ENCODE measurements at places on chromosomes 7 and 10.

DNA sequence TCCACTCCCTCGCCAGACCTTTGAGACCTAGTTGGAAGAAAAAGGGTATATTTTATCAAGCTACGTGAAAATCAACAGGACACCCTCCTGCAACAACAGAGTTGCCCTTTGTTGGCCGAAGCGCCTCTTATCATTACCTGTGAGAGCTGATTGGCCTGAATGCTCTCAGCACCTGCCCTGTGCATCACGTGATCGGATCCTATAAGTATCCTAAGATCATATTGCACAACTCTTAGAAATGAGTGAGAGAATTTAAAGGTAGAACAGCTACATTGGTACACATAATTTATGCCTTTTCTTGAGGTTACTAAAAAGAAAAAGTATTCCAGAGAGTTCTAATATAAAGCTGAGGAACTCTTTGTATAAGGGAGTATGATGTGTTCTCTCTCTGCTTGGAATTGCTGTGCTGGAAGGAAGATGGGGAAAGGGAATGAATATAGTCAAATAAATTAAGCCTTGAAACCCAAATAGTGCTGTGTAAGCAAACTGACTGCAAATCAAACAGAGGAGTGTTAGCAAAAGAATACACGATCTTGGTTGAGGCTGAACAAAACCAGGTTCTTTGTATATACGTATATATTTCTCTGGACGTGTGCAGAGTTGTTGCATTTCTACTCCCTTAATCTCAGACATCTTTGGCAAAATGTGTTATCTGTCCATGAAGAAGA lies 69.3 kb downstream of the LRRC4 start:
- DNase-seq = no peak

- no peak for DNase-seq
Measured at GRCh38 chr7:105448181-105448580, 59.5 kb upstream of the SRPK2 start.

- no peak for DNase-seq
Measured at GRCh38 chr7:117857718-117858117, 15.5 kb downstream of the CTTNBP2 start.

GRCh38 chr10:2951235-2951835 lies 116.0 kb upstream of the PFKP start:
- DNase-seq = no peak

GRCh38 chr7:139758388-139758787 lies 19.4 kb downstream of the HIPK2 start:
- no peak for DNase-seq

GRCh38 chr10:46285966-46286620 lies 704 bp upstream of the ANTXRL start:
- no peak for DNase-seq

DNA sequence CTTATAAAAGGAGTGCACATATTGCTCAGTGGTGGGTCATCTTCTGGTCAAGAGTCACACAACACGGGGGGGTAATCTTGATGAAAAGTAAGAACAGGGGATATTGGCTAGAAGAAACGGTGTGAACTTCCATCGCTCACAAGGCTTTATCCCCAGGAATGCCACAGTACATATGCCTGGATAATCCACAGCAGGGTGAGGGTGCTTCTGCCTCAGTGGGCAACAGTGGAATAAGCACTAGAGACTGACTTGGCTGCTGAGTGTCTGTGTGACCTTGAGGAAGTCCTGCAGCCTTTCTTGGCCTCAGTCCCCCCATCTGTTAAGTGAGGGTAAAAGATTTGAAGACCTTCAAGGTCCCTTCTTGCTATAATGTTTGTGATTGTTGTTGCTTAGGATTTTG lies 44.9 kb upstream of the SHH start:
- DNase-seq = no peak

- DNase-seq = no peak
Measured at GRCh38 chr10:57846307-57847065, 421.2 kb downstream of the IPMK start.

GRCh38 chr7:88218836-88219605 lies 817 bp downstream of the SRI start:
- no peak for DNase-seq

- no peak for DNase-seq
Measured at GRCh38 chr10:13110908-13111307, 10.9 kb downstream of the OPTN start.

GRCh38 chr7:31122649-31123058 lies 70.5 kb downstream of the ADCYAP1R1 start:
- DNase-seq = no peak

DNA sequence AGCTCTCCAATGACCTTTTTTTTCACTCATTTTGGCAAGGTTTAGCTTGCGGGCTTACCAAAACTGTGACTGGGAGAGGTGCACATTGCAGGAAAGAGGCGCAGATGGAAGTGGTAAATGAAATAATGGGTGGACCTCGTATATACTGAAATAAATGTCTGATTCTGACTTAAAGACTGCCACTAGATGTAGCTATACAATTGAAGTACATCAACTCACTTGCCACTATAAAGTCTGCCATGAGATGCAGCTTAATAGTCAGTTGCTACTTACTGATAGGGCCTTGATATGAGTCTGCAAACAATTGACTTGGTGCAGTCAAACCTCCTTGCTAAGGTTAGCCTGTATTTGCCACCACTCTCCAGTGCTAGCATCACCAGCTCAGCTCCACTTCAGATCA lies 525.9 kb upstream of the MBL2 start:
- no peak for DNase-seq

DNA sequence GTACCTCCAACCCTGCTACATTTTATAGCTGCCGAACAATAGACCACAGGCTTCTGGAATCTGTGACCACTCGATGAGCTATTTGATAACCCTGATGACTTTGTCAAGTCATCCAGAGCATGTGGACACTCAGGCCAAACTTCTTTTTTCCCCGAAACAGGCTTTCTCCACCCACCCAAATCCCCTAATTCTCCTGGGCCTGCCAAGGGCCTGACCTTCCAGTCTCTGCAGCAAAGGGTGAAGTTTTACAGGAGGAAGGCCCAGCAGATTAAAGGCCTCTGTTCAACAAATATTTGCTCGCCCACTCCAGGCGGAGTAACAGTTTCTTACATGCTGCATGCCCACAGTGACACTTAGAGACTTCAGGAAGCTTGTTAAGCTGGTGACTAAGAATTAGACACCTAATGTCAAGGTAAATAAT lies 2.0 kb downstream of the JCAD start:
- no peak for DNase-seq

GRCh38 chr7:27614095-27614494 lies 48.6 kb downstream of the HIBADH start:
- DNase-seq = no peak

DNA sequence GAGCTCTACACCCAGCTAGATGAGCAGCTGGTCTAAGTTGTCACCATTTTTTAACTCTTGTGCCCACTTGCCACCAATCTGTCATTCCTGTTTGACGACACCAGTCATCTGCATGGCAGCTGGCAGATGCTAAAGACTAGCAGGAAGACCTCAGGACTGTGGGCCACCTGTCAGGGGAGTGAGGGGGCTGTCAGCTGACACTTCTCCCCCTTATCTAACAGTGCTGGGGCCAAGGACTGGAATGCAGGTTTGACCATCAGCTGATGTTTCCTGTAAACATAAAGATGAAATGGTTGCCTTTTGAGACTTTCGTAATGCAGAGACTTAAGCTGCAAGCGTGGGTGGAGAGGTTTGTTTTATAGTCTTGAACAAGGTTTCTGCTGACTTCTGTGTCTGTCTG lies 93.5 kb downstream of the WNT2 start:
- no peak for DNase-seq

DNA sequence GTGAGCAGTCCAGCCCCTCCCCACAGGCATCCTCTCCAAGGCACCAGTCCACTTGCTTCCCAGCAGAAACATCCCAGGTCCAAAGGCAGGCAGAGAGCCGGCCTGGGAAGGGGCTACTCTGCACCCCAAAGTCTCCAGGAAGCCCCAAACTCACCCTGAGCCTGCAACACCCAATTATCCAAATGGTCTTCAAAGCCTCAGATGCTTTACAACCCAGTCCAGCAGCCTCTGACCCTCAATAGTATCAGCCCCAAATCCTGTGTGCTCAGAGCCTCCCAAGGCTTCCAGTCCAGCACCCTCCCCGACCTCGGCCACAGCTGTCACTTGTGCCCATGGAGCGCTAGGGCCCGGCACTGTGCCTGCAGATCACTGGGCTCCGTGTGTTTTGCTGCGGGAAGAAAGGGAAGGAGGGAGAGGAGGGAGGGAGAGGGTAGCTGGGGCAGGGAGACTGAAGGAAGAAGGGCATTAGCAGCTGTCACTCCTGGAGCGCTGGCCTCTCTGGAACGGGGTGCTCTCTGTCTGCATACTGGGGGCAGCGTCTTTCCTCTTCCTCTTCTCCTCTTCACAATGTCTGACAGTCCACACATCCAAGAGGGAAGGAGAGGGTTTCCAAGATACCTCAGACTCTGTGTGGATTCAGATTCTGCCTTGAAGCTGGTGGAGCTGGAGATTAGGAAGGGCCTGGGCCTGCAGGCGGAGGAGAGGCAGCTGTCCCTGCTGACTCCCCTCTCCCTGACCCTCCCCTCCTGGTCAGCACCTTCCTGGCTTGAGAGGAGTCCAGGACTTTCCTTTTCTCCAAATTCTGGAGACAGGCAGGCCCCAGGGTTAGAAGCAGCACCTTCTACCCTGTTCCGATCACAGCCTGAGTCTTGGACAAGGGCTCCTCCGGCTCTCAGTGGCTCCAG lies 13.2 kb downstream of the CALML5 start:
- DNase-seq = no peak
